Stimulated activated CD4-positive, alpha-beta T cell treated with anti-CD3 and anti-CD28 coated beads, Interleukin-1b, Interleukin-23, amount 100 ng/mL, for 4 hours (primary cell): ENCODE measurements at places on chromosomes 5 and 9.

DNA sequence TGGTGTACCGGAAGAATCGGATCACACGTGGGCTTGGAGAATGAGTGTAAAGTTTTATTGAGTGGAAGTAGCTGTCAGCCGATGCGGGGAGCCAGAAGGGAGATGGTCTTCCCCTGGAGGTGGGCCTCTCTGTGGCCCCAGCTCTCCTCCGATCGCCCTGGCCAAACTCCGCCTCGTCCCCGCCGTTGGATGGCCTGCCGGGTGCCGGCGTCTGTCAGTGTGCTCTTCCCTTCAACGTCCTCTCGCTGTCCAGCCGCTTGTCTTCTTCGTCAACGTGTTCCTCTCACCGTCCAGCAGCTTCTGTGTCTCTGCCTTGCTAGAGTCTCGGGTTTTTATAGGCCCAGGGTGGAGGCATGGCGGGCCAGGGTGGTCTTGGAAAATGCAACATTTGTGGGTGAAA is 27.6 kb upstream of the TMEM215 start:
- DNase-seq, result no peak

DNA sequence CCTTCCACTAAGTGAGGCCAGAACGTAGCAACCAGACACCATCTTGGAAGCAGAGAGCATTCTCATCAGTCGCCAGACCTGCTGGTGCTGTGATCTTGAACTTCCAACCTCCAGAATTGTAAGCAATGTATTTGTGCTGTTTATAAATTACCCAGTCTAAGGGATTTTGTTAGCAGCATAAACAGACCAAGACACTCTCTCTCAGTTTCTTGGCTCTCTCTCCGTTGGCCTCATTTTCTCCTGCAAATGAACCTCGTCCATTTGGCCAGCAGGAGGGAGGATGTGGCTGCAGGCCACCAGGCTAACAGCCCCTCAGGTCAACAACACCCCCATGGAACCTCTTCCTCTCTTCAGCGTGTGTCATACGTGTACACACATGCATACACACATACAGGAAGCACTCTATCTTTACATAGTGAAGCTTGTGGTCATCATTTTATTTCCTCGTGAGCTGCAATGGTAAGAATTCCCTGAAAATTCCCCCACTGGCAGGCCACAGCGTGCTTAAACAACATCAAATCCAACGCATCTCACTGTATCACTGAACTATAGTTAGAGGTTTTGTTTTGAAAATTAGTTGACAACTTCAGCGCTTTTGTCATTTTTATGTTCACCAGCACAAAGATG is 62.8 kb upstream of the PPP1R26 start:
- DNase-seq, result no peak

- DNase-seq, result no peak
Measured at GRCh38 chr5:93741136-93741811, at the start of gene POU5F2. TSS of gene POU5F2 (minus strand) at chr5:93741600. CDS start at chr5:93741563, 37 bp downstream.

- DNase-seq, result no peak
Measured at GRCh38 chr5:82534986-82535385, 256.8 kb upstream of the RPS23 start.

GRCh38 chr9:134396258-134396742 is 70.0 kb downstream of the RXRA start:
- no peak for DNase-seq

DNA sequence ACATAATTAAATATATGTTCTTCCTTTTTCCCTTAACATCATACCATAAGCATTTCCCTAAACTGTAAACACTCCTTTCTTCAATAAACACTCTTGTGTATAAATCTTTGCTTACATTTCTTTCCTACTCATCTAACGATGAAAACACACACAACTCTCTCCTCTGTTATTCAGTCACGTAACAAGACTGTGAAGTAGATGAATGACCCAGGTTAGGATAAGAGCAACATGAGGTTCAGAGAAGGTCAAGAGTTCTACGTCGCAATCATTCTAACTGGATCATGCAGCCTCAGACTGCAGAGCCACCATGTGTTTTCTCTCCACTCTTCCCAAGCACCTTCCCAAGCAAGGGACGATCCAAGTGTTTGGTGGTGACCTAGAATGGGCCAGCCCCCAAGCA is 70.5 kb upstream of the SPTLC1 start:
- DNase-seq, result no peak

GRCh38 chr9:3177146-3177761 is 333.4 kb upstream of the PUM3 start:
- no peak for DNase-seq

- no peak for DNase-seq
Measured at GRCh38 chr9:88993871-88994460, 2.7 kb downstream of the S1PR3 start.

GRCh38 chr9:125659954-125660353 is 47.1 kb downstream of the MAPKAP1 start:
- DNase-seq, result no peak

GRCh38 chr5:172747471-172747870 is 23.5 kb downstream of the DUSP1 start:
- no peak for DNase-seq

GRCh38 chr5:28390341-28390740 is 1352.0 kb upstream of the CDH9 start:
- DNase-seq, result no peak

DNA sequence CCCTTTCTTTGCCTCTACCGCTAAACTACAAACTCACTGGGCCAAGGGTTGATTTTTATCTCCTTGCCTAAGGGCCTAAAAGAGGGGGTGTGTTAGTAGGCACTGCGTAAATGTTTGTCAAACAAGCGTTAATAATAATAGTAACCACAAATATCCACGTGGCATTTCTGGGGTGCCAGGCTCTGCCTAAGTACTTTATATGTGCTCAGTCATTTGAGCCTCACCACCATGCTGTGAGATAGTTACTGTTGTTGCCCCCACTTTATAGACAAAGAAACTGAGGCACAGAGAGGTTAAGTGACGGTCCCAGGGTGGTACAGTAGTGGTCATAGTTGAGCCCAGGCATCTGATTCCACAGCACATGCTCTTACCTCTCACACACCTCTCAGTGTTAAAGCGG is 52.4 kb downstream of the ERGIC1 start:
- no peak for DNase-seq

GRCh38 chr9:21527579-21527978 is 45.5 kb upstream of the IFNE start:
- DNase-seq, result no peak

- DNase-seq, result no peak
Measured at GRCh38 chr9:80664327-80665210, 1024.8 kb downstream of the TLE1 start.

DNA sequence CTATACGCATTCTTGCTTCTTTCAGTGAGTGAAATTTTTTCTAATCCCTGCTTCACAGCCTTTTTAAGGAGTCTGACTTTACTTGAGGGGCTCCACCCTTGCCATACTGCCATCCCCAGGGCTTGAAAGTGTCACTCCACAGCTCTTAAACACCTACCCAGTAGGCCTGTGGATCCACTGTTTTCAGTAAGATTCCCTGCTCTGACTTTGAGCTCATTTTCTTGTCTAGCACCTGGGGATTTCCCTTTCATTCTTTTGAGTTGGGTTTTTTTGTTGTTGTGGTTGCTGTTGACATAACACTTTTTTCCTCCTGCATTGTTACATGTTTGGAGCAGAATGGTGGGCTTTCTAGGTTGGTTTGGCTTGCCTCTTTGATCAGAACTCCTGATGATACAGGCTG is 23.6 kb downstream of the SREK1IP1 start:
- DNase-seq, result no peak

GRCh38 chr9:75937521-75938258 is 47.2 kb downstream of the PCSK5 start:
- DNase-seq, result no peak

DNA sequence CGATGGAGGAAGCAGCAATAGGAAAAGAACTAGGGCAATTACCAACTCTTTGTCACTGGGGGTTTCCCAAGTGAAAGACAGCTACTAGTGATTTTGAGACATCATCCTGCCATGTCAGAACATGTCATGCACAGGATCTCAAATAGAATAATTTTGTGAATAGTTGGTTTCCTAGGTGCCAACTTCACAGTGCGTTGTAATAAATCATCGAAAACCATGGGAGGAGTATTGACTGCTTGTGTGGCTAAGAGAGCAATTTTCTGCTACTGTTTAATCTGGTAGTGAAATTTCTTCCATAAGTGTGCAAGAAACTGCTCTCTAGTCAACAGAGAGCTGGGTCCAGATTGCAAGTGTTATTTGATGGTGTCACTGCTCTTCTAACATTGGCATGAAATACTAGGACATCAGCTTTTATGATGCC is 168.6 kb downstream of the NNT start:
- no peak for DNase-seq

GRCh38 chr5:121108725-121109124 is 644.6 kb downstream of the PRR16 start:
- DNase-seq, result no peak

DNA sequence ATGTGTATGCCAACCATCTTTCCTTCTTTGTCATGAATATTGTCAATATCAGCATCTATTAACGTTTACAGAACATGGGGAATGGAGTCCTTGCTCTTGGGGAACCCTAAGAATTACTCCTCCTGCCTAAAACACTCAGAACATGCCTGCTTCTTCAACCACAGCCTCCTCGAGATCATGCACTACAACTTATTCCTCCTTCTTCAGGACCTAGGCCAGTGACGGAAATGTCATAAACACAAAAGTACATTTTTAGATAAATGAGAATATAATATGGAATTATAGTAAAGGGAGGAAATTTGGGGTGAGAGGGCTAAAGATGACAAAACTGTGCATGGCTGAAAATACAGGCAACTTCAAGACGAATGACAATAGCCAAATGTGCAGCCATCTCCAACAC is 3.1 kb upstream of the IFNK start:
- no peak for DNase-seq

DNA sequence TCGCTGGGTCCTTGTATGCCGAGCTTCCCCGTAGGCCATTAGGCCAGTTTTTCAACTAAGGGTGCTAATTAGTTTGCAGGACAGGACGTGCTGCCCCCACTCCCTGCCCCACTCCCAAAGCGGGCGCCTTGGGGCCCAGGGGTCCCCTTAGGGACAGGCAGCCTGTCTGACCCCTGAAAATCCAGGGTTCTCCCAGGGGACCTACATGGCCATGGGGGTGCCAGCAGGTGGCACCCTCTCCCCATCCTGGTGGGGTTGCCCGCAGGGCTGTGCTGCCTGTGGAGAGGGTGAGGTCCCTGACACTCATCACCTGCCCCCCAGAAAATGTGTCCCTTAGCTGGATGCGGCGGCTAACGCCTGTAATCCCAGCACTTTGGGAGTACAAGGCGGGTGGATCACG is 8.5 kb upstream of the CCDC187 start:
- peak; percentile 37 for DNase-seq

- DNase-seq, result peak; percentile 26
Measured at GRCh38 chr9:93268551-93269314, 84.8 kb downstream of the WNK2 start.

DNA sequence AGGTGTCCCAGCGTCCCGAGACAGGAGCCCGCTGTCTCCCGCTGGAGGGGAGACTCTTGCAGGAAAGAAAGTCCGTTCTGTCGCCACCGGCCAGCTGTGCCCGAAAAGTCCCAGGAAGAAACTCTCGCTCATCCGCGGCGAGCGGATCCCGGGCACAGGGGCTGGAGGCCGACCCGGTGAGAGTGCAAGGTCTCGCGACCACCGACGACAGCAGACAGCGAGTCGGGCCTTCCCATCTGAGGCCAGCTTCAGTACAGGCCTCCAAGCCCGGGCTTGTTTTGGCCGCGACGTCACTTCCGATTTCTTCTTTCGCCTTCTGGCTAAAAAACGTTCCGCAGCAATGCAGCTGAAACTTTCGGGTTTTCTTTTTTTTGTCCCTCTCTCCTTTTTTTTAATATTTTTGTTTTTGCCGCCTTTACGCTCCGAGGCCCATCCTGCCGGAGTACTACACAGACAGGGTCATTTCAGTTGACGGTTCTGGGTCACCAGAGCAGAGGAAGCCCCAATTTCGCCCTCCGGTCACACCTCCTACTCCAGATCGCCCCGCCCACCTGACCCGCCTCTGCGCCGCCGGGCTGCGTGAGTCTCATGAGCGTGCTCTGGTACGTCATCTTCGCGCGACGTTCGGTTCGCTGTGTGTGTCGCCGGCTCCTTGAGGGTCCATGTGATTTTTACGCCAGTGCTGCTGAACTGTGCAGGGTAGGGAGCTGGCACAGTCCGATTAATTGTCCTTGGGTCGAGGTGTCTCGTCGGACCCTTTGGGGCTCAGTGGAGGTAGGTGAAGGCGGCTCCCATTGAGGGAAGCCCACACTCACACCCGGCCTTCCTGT is at the start of the genes ANKRA2 and UTP15:
Gene ANKRA2, minus strand, starts transcription at position 501 of the 830 bp plus-strand sequence. CDS start 2,758 bp downstream, outside the sequence.
Gene UTP15, plus strand, starts transcription at position 605 of the 830 bp plus-strand sequence. CDS start 1,602 bp downstream, outside the sequence.
- DNase-seq, result peak; percentile 99

GRCh38 chr5:16418471-16418922 is 47.1 kb downstream of the ZNF622 start:
- DNase-seq, result no peak

- DNase-seq, result no peak
Measured at GRCh38 chr5:151799407-151799806, 27.7 kb downstream of the G3BP1 start.

DNA sequence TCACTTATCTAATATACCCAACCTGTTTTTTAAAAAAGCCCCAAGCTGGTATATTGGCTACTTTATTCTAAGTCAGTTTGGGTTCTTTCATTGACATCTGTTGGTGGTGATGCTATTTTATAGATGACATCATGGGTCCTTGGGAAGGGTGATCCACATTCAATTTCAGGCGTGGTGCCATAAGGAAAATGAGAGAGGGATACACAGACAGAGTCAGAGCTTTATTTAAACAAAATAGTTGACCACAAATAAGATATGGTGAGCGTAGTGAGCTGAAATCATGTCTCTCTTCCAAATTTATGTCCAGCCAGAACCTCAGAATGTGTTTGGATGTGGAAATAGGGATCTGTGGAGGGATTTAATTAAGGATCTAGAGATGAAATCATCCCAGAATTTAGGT is 302.4 kb downstream of the MAT2B start:
- DNase-seq, result no peak

DNA sequence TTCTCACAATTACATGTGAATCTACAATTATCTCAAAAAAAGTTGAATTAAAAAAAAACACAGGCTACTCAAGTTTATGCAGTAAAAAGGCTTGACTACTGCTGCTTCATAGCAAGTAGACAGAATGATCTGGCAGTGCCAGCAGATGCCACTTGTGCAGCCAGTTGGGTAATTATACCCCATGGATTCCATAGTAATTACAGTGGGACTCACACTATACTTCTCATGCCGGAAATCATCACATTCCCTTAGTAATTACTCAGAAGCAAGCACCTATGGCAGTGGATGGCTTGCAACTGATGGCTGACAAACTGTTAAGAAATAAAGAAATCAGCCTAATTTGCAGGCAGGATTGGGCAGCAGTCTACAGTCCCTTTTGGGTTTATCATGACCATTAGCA is 463.2 kb upstream of the KLF4 start:
- DNase-seq, result no peak

- DNase-seq, result peak; percentile 26
Measured at GRCh38 chr9:29211580-29212396, 1638.5 kb upstream of the C9orf72 start.

DNA sequence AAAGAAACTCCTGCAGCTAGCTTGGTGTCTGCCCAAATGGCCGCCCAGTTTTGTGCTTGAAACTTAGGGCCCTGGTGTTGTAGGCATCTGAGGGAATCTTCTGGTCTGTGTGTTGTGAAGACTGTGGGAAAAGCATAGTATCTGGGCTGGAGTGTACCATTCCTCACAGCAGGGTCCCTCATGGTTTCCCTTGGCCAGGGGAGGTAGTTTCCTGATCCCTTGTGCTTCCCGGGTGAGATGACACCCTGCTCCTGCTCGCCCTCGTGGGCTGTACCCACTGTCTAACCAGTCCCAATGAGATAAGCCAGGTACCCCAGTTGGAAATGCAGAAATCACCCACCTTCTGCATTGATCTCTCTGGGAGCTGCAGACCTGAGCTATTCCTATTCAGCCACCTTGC is 182.8 kb downstream of the GDNF start:
- no peak for DNase-seq

GRCh38 chr5:175384724-175385552 is 59.0 kb downstream of the DRD1 start:
- no peak for DNase-seq

- DNase-seq, result no peak
Measured at GRCh38 chr9:127021664-127022363, 100.6 kb downstream of the ANGPTL2 start.
